ENCODE measurements at places on chromosomes 12 and 14.

DNA sequence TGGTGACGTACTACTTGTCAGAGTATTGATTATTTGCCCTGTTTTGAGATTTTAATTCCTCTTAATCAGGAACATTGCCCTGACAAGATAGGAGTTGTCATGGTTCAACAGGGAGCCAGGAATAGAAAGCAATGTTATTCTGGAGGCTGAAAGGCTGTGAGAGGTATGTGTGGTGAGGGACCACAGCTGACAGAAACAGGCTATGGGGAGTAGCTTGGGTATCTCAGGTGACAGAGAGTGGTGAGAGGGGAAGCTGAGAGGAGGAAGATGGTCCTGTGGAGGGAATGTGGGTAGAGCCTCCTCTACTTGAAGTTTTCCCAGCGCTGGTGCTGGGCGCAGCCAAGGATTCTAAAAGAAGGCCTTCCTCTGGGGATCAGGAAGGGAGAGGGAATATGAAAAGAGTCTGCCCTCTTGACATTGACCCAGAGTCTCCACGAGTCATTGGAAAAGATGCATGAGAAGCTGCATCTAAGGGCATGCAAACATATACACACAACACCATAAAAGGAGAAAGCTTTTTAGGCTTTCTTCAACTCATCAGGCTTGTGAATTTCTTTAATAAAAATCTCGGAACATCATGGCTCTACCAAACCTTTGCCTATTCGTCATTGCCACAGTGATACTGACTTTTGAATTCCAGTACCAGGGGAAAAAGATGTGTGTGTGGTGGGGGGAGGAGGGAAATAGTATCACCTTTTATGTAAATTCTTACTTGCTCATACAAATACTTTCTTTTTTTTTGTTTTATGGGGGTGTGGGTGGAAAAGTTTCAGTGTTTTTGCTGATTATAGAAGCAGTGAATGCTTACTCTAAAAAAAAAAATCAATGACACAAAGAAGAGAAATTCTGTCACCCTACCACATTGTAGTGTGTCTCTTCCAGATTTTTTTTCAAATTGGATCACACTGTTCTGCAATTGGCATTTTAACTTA lies 39.9 kb upstream of the DHRS7 start:
- no peak for DNase-seq

GRCh38 chr12:124391340-124392261 lies 96.7 kb downstream of the RFLNA start:
- DNase-seq: no peak

GRCh38 chr12:127125607-127126259 lies 1141.2 kb upstream of the TMEM132C start:
- DNase-seq: no peak

- DNase-seq: peak; percentile 91
These were observed 16.3 kb downstream of the DYNC1H1 start for GRCh38 chr14:101980700-101981099.

DNA sequence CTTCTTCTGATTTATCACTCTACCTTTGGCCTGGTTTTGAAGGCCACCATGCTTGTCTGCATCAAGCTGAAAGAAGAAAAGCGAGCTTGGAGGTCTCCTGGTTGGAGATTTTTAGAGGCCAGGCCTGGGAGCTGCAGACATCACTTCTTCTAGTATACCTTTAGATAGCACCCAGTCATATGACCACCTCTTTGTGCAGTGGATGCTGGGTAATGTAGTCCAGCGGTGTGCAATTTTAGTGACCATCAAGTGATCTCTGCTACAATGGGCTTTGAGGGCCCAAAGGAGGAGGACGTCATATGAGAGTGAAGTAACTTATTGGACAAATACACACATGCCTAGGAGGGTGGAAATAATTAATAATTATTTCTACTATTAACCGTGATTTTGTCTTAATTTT lies 15.2 kb upstream of the WNT5B start:
- no peak for DNase-seq

- DNase-seq: no peak
These were observed 38.9 kb downstream of the NIN start for GRCh38 chr14:50792051-50792477.

GRCh38 chr12:99253068-99253467 lies 394.5 kb upstream of the GARIN6 start:
- no peak for DNase-seq

DNA sequence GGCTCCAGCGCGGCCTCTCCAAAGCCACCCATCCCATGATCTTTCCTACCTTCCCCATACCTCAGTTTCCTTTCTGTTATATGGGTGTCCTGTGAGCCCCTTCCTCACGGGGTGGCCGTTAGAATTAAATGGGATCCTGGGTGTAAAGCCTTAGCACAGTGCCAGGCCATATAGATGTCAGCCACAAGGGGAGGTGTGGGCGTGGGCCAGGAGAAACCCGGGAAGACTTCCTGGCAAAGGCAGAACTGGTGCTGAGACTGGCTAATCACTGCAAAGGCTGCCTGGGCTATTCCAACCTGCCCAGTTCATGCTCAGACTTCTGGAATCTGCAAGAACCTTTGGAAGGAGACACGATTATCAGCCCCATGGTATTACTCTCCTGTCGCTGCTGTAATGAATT lies 11.0 kb upstream of the NCOR2 start:
- no peak for DNase-seq

GRCh38 chr12:63862187-63862968 lies 17.9 kb downstream of the SRGAP1 start:
- no peak for DNase-seq

- DNase-seq: no peak
These were observed 46.7 kb downstream of the GXYLT1 start for GRCh38 chr12:42097971-42098370.

- DNase-seq: no peak
These were observed 245.5 kb downstream of the ADGRD1 start for GRCh38 chr12:131199221-131199620.

DNA sequence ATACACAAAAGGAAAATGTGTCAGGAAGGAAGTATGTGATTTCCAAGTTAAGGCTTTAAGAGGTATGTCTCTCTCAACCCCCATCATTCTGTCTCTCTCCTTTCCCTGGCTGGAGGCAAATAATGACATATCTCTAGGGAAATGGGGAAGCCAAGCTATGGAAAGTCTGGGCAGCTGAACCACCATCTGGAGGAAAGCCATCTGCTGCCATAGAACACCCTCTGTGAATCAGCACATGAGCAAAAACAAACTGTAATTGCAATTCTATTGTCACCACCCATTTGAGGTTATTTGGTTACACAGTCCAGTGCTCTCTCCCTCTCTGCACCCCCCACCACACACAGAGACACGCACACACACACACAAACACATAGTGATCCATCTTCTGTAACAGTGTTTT lies 766.2 kb downstream of the FLRT2 start:
- peak; percentile 95 for DNase-seq

GRCh38 chr14:103727313-103727980 lies 11.8 kb downstream of the ZFYVE21 start:
- DNase-seq: no peak

DNA sequence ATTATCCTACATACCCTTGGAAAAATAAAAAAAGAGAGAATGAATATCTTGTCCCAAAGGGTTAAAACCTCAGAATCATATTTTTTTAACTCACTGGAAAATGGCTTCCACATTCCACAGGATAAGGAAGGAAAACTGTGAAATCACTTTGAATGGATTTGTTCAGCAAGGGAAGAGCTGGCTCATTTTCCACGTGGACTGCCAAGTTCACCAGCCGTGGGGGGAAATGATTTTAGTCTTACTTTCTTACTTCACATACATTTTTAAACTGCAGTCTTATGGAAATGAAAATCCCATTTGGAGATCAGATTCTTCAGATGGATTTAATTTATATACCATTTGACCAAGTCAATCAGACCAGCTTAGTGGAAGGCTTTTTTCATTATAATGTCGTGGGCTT lies 29.9 kb upstream of the AEBP2 start:
- DNase-seq: no peak

GRCh38 chr12:121711361-121712189 lies 977 bp upstream of the TMEM120B start:
- no peak for DNase-seq

GRCh38 chr12:3288690-3289089 lies 202.3 kb upstream of the PRMT8 start:
- DNase-seq: no peak

- DNase-seq: no peak
These were observed 774 bp upstream of the MANSC4 start for GRCh38 chr12:27780612-27781408.

GRCh38 chr12:3747543-3747942 lies 5.4 kb downstream of the CRACR2A start:
- DNase-seq: no peak

GRCh38 chr12:51972849-51973273 lies 21.4 kb downstream of the ACVR1B start:
- no peak for DNase-seq

DNA sequence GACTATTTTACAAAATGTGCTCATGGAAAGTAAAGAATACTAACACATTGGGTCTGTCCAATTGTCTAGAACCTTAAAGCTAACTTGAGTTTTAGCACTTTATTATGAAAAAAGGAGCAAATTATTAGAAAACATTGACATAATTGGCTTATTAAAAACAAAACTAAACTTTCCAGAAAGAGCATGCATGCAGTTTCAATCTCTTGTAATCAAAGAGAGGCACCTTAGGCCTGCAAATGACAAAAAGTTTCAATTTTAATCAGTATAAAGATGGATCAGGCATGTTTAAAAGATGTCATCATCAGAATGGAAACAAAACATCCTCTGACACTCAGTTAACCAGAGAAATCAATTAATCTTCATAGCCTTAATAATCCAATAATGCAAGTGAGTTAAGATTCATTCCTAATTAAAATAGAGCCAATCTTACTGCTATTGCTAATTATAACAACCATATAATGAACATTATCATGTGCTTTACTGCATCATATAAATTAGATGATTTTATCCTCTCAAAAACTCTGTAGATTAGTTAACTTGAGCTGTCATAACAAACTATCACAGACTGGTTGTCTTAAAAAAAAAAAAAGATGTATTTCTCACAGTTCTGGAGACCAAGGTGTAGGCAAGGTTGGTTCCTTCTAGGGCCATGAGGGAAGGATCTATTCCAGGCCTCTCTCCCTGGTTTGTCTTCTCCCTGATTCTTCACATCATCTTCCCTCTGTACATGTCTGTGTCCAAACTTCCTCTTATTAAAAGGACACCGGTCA lies 131.4 kb downstream of the RPAP3 start:
- DNase-seq: no peak

- DNase-seq: no peak
These were observed 435 bp downstream of the FOXM1 start for GRCh38 chr12:2876431-2877046.

GRCh38 chr12:91099341-91099740 lies 12.0 kb downstream of the LUM start:
- DNase-seq: no peak

GRCh38 chr12:5073054-5073453 lies 29.4 kb downstream of the KCNA5 start:
- no peak for DNase-seq

DNA sequence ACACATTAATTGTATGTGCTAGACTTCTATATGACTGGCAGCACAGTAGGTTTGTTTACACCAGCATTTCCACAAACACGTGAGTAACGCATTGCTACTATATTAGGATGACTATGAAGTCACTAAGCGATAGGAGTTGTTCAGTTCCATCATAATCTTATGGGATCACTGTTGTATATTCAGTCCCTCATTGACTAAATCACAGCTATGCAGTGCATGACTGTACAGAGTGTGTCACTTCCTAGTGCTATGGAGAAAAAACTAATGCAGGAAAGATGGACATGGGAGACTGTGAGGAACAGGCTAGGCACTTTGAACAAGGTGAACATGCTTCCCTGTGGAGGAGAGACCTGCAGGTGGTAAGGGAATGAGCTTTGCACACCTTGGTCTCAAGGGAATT lies 259.8 kb downstream of the NUAK1 start:
- DNase-seq: no peak
